Upper lobe of right lung (tissue), 1 donor: ENCODE measurements at places on chromosomes 13 and 19. TPM values are rescaled to one million over a fixed set of nuclear protein-coding genes. Genes with fewer than 3 reads are reported as not detected.

LILRB3 gene
- 61.5 TPM for total RNA-seq

DNA sequence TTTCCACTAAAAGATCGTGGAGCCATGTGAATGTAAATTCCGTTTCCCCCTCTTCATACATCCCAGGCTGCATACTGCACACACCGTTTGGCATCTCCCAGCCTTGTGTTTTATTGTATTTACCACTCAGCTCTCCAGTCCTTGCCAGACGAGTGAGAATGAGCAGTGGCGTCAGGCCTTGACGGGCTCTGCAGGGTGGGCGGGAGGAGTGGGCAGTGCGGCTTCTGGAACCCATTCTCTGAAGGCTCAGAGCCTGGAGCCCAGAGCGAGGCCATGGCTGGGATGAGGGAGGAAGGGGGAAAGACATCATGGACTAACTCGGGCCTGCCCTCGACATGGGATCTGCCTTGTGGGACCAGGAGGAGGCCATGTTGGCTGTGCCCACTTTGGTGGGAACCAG, 25.1 kb downstream of the BICRA start:
- no peak for DNase-seq
- no peak overlapping the region for H3K4me3 ChIP-seq
- H3K27me3 ChIP-seq = no peaks in the 10 kb centered on the region
- no peak overlapping the region for H3K27ac ChIP-seq
- peaks cover 21% of the 10 kb centered on the region for H3K4me1 ChIP-seq
- no peaks in the 10 kb centered on the region for H3K36me3 ChIP-seq

GRCh38 chr13:23811366-23812062, 77.7 kb downstream of the MIPEP start:
- no peaks in the 10 kb centered on the region for H3K27me3 ChIP-seq
- no peak overlapping the region for H3K27ac ChIP-seq
- peaks cover 5% of the 10 kb centered on the region for H3K4me1 ChIP-seq
- DNase-seq = no peak
- H3K36me3 ChIP-seq = no peaks in the 10 kb centered on the region

MIA gene
- total RNA-seq = not detected

GRCh38 chr19:4429256-4429655, 26.8 kb downstream of the CHAF1A start:
- H3K36me3 ChIP-seq = peaks cover 7% of the 10 kb centered on the region
- H3K4me1 ChIP-seq = no peaks in the 10 kb centered on the region
- no peak for DNase-seq
- no peaks in the 10 kb centered on the region for H3K27me3 ChIP-seq
- no peak overlapping the region for H3K27ac ChIP-seq
- H3K4me3 ChIP-seq = no peak overlapping the region

ZNF382 gene
- total RNA-seq = 4.9 TPM

- H3K4me3 ChIP-seq = no peak overlapping the region
- no peaks in the 10 kb centered on the region for H3K27me3 ChIP-seq
- no peak for DNase-seq
- peaks cover 21% of the 10 kb centered on the region for H3K4me1 ChIP-seq
- peak overlapping the region; percentile 17 for H3K27ac ChIP-seq
- H3K36me3 ChIP-seq = peaks cover 95% of the 10 kb centered on the region
Measured at GRCh38 chr19:10636304-10636972, 11.1 kb downstream of the SLC44A2 start.

- H3K4me3 ChIP-seq = peak within 1 kb of the TSS; percentile 97
- DNase-seq = peak; percentile 95
- peaks cover 18% of the 10 kb centered on the region for H3K36me3 ChIP-seq
- peak within 1 kb of the TSS; percentile 100 for H3K27ac ChIP-seq
- H3K27me3 ChIP-seq = no peaks in the 10 kb centered on the region
- H3K4me1 ChIP-seq = peaks cover 39% of the 10 kb centered on the region
Measured at GRCh38 chr19:39406656-39407409, at the start of gene ZFP36. Gene ZFP36 (plus strand): TSS chr19:39406847. CDS start chr19:39406905, 58 bp downstream.

DNA sequence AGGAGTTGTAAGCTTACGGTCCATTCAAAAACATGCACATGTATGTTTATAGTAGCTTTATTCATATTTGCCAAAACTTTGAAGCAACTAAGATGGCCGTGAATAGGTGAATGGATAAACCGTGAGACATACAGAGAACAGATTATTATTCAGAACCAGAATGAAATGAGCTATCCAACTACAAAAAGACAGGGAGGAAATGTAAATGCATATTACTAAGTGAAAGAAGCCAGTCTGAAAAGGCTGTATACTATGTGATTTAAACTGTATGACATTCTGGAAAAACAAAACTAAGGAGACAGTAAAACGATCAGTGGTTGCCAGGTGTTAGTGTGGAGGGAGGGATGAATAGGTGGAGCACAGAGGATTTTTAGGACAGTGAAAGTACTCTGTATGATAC, 19.9 kb downstream of the NDFIP2 start:
- no peaks in the 10 kb centered on the region for H3K36me3 ChIP-seq
- DNase-seq = no peak
- H3K27me3 ChIP-seq = no peaks in the 10 kb centered on the region
- H3K4me1 ChIP-seq = no peaks in the 10 kb centered on the region

TMEM147 gene
- total RNA-seq = 77.7 TPM

DNA sequence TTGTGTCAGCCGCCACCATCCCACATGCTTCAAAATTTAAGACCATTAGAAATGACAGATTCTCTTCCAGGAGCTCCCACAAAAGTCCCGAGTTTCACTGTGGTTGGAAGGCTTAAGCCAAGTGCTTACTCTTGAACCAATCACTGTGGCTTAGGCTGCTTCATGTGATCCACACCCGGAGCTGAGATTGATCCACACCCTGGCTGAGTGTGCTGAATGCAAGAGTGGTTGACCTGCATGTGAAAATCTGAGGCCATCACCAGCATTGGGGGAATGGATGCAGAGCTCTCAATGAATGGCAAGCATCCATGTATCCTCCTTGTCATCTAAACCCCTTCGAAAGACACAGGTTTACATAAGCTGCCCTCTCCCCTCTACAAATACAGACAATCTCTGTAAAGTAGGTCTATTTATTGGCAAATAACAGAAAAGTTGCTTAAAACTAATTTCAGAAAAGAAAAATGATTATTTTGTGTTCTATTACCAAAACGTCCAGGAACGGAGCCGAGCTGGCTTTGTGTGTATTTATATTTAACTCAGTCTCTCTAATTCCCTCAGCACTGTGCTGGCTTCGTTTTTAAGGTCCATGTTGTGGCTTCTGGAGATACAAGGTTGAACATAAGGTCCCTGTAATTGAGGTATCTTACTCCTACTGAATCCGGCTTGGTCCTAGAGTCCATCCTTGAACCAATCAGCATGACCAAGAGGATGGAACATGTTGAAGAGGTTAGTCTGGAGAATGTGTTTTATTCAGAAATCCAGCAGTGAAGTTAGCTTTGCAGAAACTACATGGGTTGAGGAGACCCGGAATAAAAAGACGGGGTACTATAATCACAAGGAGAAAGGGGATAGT, 332.4 kb downstream of the LIG4 start:
- DNase-seq = no peak
- no peaks in the 10 kb centered on the region for H3K36me3 ChIP-seq
- no peak overlapping the region for H3K4me3 ChIP-seq
- H3K27me3 ChIP-seq = no peaks in the 10 kb centered on the region
- H3K4me1 ChIP-seq = no peaks in the 10 kb centered on the region

- peak overlapping the region; percentile 85 for H3K27ac ChIP-seq
- H3K4me3 ChIP-seq = peak overlapping the region; percentile 82
- peaks cover 35% of the 10 kb centered on the region for H3K4me1 ChIP-seq
- peaks cover 17% of the 10 kb centered on the region for H3K36me3 ChIP-seq
- no peaks in the 10 kb centered on the region for H3K27me3 ChIP-seq
Measured at GRCh38 chr13:30618930-30619279, 1.2 kb downstream of the USPL1 start.

RASGRP4 gene
- total RNA-seq = 7.6 TPM

GRCh38 chr19:41802770-41803169, 6.4 kb downstream of the CEACAM3 start:
- DNase-seq = no peak
- H3K27me3 ChIP-seq = no peaks in the 10 kb centered on the region
- no peak overlapping the region for H3K27ac ChIP-seq
- no peaks in the 10 kb centered on the region for H3K36me3 ChIP-seq
- no peak overlapping the region for H3K4me3 ChIP-seq

ZNF431 gene
- total RNA-seq = 24.5 TPM

DNA sequence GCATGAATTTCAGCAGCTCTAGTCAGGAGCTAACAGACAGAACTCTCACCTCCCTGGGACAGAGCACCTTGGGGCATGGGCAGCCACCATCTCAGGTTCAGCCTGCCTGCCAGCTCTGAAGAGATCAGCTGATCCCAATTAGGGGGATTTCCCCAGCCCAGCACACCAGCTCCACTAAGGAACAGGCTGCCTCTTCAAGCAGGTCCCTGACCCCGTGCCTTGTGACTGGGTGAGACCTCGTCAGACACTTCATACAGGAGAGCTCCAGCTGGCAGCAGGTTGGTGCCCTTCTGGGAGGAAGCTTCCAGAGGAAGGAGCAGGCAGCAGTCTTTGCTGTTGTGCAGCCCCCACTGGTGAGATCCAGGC, 84.5 kb upstream of the UFM1 start:
- H3K4me1 ChIP-seq = no peaks in the 10 kb centered on the region
- H3K36me3 ChIP-seq = no peaks in the 10 kb centered on the region
- H3K4me3 ChIP-seq = no peak overlapping the region
- peak; percentile 73 for DNase-seq
- H3K27me3 ChIP-seq = no peaks in the 10 kb centered on the region

DNA sequence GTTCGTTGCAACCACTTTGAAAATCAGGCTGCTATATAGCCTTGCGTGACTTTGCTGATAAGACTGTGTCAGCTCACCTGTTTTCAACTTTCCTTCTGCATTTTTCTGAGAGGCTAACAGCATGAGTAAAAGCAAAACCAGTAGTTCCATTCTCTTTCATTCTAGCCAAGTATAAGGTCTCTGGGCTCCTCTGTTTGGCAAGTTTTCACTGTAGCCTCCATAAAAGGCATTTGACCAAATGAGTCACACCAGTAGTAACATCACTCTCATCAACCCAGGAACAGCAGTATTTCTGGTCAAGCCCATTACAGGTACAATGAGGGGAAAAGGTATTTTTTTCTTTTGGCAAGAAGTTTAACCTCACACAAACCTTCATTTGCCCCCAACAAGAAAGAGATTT, 1149.8 kb upstream of the MIR17HG start:
- H3K27ac ChIP-seq = no peak overlapping the region
- DNase-seq = no peak
- no peaks in the 10 kb centered on the region for H3K4me1 ChIP-seq
- H3K4me3 ChIP-seq = no peak overlapping the region
- H3K27me3 ChIP-seq = no peaks in the 10 kb centered on the region

DNA sequence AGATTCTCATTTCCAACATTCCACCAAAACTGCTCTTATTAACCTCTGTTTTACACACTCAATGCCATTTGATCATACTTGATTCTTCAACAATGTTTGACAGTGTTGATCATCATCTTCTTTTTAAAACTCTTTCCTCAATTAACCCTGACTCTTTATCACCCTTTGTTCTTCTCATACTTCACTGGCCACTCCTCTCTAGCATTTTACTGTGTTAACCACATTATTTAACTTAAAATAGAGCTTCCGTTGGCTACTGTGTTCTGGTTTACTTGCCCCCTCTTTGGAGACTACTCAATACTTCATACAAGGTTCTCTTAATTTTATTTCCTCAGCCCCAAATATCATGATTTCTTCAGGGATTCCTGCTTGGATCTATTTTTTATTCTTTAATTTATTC, 121.1 kb upstream of the SPRY2 start:
- no peaks in the 10 kb centered on the region for H3K36me3 ChIP-seq
- no peak overlapping the region for H3K27ac ChIP-seq
- no peak for DNase-seq
- H3K4me1 ChIP-seq = no peaks in the 10 kb centered on the region
- no peaks in the 10 kb centered on the region for H3K27me3 ChIP-seq

DNA sequence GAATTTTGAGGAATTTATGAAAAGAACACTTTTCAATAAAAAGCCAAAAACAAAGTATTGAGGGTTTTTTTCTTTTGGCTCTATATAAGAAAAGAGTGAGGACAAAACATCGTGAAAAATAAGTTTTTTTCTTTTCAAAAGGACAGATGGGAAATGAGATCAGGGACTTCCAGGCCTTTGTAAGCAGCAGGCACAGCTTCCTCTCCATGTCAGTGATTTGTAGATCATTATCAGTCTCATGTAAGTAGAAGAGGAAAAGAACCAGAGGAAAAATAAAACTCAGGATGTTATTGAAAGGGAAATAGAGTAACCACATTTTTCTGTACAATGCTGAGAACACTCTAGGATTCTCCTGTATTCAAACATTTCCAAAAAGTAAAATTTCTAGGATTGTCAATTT, 29.9 kb downstream of the DOCK9 start:
- DNase-seq = no peak
- no peak overlapping the region for H3K27ac ChIP-seq
- no peaks in the 10 kb centered on the region for H3K27me3 ChIP-seq
- no peaks in the 10 kb centered on the region for H3K4me1 ChIP-seq

DNA sequence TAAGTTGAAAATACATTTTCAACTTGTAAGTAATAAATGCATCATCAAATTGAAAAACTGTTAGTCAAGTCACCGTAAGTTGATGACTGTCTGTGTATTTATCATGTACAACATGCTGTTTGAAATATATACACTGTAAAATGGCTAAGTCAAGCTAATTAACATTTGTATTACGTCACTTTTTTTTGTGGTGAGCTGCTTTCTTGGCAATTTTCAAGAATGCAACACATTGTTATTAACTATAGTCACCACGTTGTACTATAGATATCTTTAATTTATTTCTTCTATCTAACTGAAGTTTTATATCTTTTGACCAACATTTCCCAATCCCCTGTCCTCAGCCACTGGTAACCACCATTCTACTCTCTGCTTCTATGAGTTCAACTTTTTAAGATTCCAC, 57.0 kb downstream of the RBM26 start:
- peaks cover 50% of the 10 kb centered on the region for H3K36me3 ChIP-seq
- H3K27me3 ChIP-seq = no peaks in the 10 kb centered on the region
- no peaks in the 10 kb centered on the region for H3K4me1 ChIP-seq
- no peak overlapping the region for H3K27ac ChIP-seq
- no peak overlapping the region for H3K4me3 ChIP-seq

GRCh38 chr19:29383696-29384095, 142.1 kb upstream of the VSTM2B start:
- peaks cover 6% of the 10 kb centered on the region for H3K27me3 ChIP-seq
- H3K4me1 ChIP-seq = no peaks in the 10 kb centered on the region
- DNase-seq = no peak
- no peaks in the 10 kb centered on the region for H3K36me3 ChIP-seq
- no peak overlapping the region for H3K4me3 ChIP-seq
- H3K27ac ChIP-seq = no peak overlapping the region

ADGRE3 gene
- total RNA-seq = 17.3 TPM

- no peak for DNase-seq
- no peak overlapping the region for H3K27ac ChIP-seq
- H3K4me3 ChIP-seq = no peak overlapping the region
Measured at GRCh38 chr19:19185853-19186740, 5.9 kb downstream of the BORCS8 start.

GRCh38 chr13:39197647-39198007, 159.4 kb downstream of the NHLRC3 start:
- H3K27me3 ChIP-seq = no peaks in the 10 kb centered on the region
- H3K36me3 ChIP-seq = no peaks in the 10 kb centered on the region
- H3K4me1 ChIP-seq = no peaks in the 10 kb centered on the region
- no peak overlapping the region for H3K4me3 ChIP-seq
- no peak for DNase-seq
